ENCODE measurements at places on chromosomes 7 and 10.

DNA sequence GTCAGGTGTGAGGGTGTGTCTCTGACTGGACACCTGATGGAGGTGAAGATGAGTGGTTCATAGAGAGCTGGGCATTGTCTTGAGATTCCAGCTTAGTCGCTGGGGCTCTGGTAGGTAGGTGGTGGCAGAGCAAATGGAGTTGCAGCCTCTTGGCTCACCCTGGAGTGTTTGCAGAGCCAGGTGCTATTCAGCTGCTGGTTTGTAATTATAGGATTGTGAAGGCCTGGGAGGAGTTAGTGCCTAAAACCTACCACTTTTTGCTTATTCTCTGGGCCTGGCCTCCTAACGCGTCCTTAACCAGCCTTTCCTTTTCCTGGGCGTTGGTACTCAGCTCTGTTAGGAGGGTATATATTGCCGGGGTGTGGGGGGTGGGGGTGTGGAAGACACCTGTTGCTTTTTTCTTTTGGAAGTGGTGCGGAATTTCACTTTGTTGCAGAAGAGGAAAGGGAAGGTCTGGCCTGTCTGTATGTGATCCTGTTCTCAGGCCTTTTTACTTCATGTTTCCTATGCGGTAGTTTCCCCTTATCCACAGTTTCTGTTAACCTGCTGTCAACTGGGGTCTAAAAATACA lies 3.2 kb downstream of the PPRC1 start:
- no peak for DNase-seq

GRCh38 chr10:60517805-60518204 lies 128.1 kb upstream of the ANK3 start:
- no peak for DNase-seq

DNA sequence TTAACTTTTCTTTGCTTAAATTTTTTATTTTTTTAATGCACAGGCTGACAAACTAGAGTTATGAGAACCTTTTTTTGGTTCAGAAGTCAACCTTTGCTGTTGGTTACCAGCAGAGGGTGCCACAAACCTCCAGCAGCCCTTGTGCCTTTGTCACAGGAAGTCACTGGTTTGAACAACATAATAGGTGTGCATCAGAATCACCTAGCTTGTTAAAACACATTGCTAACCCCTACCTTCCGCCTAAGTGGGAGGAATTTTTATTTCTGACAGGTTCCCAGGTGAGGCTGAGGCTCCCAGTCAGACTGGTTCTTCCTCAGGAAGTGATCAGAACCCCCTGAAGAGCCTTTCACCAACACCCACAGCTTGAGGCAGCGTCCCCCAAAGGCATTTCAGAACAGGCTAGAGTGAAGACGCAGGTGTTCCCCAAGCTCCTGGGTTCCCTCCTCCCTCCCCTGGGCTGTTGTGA lies 22.6 kb upstream of the VDAC2 start:
- DNase-seq, result peak; percentile 85

GRCh38 chr10:25804505-25804904 lies 129.5 kb upstream of the MYO3A start:
- no peak for DNase-seq

GRCh38 chr7:99031496-99031895 lies 112.4 kb downstream of the SMURF1 start:
- DNase-seq, result no peak

GRCh38 chr10:56622335-56622973 lies 261.4 kb upstream of the ZWINT start:
- no peak for DNase-seq

DNA sequence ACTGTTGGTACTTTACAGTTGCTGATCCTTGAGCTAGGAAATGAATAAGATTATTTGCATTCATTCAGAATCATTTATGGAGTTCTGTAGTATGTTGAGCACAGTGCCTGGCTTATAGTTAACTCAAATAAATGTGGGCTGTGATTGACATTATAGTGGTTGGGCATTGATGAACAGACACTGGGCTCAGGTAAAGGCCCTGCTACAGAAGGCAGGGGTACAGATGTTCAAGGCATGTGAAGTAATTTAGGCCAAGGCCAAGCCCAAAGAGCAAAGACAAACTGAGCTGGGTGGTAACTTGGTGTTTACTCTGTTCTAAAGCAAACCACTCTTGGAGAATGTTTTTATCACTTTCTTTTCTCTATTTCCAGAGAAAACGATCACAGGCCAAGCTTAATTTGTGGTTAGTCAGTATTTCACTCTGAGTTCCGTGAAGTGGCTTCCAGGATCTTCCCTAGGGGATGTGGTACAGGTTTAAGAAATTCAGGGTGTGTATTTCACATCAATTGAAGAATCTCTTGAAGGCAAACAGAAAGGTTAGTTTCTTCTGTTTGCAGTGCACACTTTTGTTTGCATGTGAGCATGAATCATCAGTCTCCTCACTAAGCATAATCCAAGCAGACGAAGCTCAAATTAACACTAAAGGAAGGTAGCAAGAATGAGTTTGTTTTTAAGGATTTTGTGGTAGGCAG lies 113.9 kb upstream of the PRR15 start:
- DNase-seq, result no peak

GRCh38 chr7:45897042-45897690 lies 8.9 kb downstream of the IGFBP1 start:
- DNase-seq, result no peak

DNA sequence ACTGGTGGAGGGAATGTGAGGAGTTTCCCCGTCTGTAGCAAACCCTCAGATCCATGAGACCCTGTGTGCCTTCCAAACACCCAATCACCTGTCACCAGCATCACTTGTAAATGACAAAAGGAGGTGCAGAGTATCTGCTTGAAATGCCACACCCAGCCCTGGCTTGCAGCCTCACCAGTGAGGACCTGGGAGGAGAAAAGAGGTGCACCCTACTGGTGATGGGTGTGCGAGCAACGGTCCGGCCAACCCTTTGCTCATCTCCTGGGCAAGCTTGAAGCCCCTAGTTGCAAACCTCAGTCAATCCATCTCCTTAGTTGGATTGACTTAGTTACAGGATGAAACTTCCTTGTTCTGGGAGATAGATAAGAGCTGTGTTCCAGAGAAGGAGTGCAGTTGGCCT lies 62.4 kb upstream of the WAPL start:
- DNase-seq, result no peak

- DNase-seq, result no peak
Measured at GRCh38 chr10:59354434-59354833, 7.9 kb downstream of the FAM13C start.

DNA sequence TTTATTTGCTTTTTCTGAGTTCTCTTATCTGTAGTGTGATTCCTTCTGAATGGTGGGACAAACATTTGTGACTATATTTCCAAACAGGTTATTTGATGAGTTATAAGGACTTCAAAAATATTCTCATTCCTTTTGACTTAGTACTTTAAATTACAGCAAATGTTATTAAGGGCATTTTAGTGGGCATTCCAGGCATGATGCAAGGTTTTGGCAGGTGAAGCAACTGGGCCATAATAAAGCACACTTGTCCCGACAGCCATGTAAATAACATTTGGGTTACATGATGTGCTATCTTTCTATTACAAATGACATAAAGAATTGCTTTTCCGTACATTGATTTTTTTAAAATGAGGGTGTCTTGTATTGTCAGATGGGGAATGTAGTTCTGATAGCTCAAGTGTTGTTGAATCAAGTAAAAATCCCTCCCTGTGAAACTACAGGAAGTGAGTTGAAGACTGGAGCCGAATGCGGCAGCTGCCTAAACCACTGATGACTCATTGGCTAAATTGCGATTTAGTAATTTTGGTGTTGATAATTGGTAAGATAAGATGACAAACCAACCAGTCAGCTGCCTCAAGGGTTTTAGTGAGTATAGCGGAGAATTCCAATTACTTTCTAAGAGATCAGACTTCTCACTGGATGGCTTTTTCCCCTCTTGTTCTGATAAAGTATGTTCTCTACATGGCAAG lies 231.3 kb upstream of the NPY start:
- no peak for DNase-seq

GRCh38 chr10:104437226-104437625 lies 83.6 kb downstream of the CFAP58 start:
- DNase-seq, result no peak

DNA sequence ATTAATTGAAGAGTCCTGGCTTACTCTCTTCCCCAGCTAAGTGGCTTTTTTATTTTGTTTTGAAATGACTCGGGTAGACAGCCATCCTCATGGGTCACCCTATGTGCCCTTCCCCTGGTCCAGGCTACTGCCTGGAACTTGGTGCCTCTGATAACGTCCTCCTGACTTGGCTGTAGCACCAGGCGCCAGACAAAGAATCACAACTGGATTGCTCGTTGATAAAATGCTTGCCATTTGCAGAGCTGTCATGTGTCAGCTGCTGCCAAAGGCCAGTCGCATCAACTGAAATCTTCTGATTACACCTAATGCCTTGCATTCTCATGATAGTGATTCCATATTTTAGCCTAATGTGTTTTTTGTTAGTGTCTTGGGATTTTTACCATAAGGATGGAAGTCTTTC lies 27.4 kb upstream of the ABLIM1 start:
- peak; percentile 47 for DNase-seq

- DNase-seq, result no peak
Measured at GRCh38 chr10:14142606-14143250, 188.0 kb downstream of the FRMD4A start.

GRCh38 chr7:21253740-21254687 lies 173.9 kb upstream of the SP4 start:
- peak; percentile 78 for DNase-seq

- DNase-seq, result no peak
Measured at GRCh38 chr10:124319926-124320391, 98.8 kb downstream of the OAT start.

GRCh38 chr7:128821724-128822123 lies 8.5 kb upstream of the FLNC start:
- no peak for DNase-seq

DNA sequence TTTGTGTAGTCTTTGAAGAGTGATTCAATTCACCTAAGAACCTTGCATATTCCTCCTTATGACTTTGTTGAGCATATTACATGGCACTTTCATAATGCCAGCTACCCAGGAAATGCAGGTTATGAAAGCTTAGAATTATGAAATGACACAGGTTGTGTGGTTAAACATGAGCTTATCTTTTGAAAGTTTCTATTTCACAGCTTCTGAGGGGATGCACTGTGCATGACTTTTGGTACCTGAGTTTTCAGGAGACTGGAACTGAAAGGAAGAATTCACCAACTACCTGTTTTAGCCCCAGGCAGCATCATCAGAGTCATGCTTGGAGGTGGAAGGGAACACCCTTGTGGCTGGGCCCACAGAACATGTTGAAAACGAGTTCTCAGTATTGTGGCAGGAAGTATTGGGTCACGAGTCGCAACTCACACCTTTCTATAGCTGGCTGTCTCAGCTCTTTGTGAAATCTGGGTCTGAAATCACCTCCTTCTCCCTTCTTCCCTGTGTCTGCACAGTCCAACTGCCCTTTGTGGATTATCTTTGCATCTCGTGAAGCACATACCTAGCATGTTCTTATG lies 228.2 kb downstream of the PTEN start:
- DNase-seq, result no peak

DNA sequence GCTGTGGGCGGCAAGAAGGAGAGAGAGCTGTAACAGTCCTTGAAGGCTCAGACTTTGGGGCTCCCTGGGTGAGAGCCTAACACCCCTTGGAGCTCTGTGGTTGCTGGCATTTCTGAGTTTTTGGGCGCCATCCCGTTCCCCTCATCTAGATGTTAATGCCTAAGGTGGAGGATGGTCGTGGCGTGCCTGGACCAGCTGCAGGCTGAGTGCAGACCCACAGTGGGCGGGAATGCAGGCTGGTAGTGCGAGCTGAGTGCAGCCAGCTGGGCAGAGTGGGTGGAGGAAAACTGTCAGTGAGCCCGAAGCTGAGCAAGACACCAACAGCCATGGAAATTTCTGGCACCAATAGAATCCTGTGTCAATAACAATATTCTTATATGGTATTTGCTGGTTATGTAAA lies 403.0 kb downstream of the ANKRD7 start:
- no peak for DNase-seq

DNA sequence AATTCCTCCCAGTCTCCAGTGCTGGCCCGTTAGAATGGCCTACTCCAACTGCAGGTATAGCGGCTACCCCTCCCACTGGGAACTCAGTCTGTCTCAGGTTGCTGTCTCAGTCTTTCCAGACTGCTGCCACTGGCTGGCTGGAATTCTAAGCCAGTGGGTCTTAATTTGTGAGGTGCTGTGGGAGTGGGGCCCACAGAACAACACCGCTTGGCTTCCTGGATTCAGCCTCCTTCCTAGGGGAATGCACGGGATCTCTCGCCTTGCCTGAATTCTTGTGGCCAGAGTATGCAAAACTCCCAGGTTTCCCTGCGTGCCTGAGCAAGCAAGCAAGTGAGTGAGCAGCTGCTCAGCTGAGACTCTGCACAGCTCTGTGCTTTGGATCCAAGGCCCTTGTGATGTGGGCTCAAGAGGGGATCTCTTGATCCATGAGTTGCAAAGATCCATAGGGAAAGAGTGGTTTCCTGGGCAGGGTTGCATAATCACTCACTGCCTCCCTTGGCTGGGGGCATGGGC lies 41.5 kb upstream of the GPR141 start:
- DNase-seq, result no peak

- DNase-seq, result peak; percentile 87
Measured at GRCh38 chr7:29265208-29265923, 70.8 kb downstream of the CHN2 start.

DNA sequence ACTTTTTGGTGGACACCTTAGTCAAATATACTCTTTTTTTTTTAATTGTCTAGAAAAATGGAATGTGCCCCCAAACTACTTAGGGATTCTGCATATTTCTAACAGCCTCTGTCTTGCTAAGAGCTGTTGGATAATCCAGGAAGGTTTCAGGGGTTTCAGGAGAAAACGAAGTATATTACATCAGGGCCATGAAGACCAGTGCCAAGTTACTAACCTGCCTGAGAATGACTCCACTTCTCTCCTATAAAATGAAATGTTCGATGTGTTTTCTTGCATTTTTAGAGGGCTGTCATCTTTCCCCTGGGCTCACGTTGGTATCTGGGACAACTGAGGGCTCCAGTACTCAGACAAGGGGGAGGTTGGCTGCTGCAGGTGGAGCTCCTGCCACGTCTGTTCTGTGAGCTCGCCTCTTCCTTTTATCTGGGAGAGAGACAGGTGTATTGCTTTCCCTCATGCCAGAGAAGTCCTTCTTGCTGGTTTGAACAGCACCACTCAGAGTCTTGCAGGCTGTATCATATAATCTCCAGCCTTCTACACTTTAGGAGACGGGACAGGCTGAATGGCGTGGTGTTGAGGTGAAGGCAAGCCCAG lies 71.3 kb downstream of the CAMK1D start:
- DNase-seq, result no peak

DNA sequence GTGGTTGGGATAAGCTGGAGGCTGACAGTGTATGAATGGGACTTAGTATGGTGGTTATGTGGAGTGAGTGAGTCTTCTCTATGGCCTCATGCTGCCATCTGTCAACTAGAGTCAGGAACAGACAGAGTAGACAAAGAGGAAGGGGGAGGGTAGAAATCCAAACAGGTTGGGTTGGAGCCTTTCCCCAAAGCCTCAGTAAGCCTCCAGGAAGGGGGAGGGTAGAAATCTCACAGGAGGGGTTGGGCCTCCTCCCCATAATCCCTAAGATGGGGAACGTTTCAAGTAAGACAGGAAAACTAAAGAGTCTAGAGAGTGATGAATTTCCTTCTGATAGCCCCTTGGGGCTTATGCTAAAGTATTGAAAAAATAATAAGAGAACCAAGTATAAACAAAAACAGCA lies 2.0 kb upstream of the AKR1B15 start:
- DNase-seq, result no peak

- no peak for DNase-seq
Measured at GRCh38 chr7:147279514-147279913, 1162.9 kb downstream of the CNTNAP2 start.
